Lower leg skin (tissue), 4 donors: ENCODE measurements at places on chromosomes 3 and 15.
A peak's percentile ranks its signal among the peaks of the same experiment; 100 is the strongest.

DNA sequence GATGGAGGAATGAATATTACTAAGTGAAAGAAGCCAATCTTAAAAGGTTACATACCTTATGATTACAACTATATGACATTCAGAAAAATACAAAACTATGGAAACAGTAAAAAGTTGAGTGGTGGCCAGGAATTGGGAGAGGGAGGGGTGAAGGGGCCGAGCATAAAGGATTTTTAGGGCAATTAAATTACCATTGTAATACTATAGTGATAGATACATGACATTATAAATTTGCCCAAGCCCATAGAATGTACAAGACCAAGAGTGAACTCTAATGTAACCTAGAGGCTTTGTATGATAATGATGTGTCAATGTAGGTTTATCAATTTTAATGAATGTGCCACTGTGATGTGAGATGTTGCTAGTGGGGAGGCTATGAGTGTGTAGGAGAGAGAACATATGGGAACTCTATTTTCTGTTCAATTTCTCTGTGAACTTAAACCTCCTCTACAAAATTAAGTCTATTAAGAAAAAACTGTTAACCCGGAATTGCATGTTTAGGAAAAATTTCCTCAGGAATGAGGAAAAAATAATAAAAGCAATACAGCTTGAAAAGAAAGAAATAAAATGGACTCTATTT lies 541.9 kb upstream of the UBE2E2 start:
- no peak for DNase-seq

- no peak for DNase-seq
These were observed 107.5 kb upstream of the MRPS22 start for GRCh38 chr3:139236336-139236735.

DNA sequence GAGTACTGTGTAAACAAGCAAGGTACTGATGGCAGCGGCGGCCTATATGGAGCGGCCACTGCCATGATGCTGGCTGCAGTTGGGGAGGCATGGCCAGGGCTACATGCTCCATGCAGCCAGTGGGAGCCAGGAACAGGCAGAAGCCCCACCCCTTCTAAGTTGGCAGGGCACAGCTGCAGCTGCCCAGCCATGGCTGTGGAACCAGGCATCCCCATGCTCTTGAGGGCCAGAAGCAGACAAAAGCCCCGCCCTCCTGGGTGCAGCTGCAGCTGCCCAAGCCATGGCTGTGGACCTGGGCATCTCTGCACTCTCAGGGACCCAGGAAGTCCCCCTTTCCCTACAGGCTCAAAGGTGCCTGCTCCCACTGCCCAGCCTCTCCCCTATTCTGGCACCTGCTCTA lies 150.9 kb downstream of the FMN1 start:
- no peak for DNase-seq

DNA sequence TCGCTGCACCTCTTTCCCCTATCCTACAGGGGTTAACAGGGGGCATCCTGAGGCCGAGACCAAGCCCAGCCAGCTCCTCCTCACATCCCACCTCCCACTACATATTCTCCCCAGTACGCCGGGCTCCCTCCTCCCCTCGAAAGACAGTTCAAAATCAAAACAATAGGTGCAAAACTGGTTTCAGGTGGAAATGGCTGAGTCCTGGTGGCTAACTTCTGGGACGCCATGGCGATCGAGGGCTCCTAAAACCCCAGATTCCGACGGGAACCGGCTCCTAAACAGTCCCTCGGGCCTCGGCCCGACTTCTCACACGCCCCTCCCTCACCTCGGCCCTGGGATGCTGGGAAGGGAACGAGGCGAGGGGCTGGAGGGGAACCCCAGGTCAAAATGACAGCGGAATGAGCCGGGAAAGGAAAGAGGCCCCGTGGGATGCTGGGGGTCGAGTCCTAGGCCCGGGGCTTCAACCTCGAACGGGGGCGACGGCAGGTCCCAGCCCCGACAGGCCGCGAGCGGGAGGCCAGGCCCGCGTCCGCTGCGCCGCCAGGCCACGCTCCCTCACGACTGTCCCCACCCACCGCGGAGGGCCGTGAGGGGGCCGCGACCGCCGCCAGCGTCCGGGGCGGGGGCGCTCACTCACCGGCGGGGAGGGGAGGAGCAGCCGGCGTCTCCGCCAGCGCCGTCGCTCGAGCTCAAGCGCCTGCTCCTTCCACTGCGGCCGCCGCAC lies 492 bp downstream of the TMCC1 start:
- peak; percentile 18 for DNase-seq
